ENCODE measurements at places on chromosomes 6 and 20. TPM values are rescaled to one million over a fixed set of nuclear protein-coding genes. Genes with fewer than 3 reads are reported as not detected.
A peak's percentile ranks its signal among the peaks of the same experiment; 100 is the strongest.

The FOXF2 gene
- not detected for total RNA-seq

The BMP7 gene
- not detected for total RNA-seq

The FOXQ1 gene
- total RNA-seq: not detected

The COL21A1 gene
- not detected for total RNA-seq

The SLC17A1 gene
- total RNA-seq: not detected

The FAM217A gene
- not detected for total RNA-seq

The HLA-DPA1 gene
- 32.6 TPM for total RNA-seq

The ENPP1 gene
- total RNA-seq: 0.47 TPM

The AIF1 gene
- 23.0 TPM for total RNA-seq

The HLA-DOB gene
- total RNA-seq: 5.6 TPM

The COL12A1 gene
- not detected for total RNA-seq

The STMND1 gene
- total RNA-seq: not detected

The USP49 gene
- total RNA-seq: 2.0 TPM

GRCh38 chr20:31675828-31676608 lies 38.3 kb downstream of the COX4I2 start:
- DNase-seq: peak; percentile 19

DNA sequence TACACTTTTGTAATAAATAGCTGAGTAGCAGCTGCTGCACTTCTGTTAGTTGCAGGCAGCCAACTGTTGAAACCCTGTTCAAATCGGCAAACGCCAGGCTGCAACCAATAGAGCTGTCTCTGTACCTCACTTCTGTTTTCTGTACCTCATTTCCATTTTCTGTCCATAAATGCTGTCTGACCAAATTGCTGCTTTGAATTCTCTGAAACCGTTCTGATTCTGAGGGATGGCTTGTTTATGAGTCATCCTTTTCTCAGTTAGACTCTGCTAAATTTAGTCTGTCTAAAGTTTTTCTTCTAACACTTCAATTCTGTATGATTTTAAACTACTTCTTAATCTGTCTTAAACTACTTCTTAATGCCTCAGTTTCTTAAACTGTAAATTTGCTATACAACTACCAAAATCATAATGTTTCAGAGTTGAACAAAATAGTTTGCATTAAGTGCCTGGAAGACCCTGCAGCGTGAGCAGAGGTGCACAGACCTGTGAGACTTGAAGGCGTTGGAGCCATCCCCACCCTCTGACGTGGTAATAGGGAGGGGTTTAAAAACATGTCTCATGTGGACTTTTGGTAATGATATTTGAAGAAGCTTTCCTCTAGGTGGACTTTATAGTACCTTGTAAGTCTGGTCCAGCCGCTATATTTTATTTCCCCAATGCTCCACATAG lies 9.6 kb downstream of the BTNL2 start:
- DNase-seq: no peak

DNA sequence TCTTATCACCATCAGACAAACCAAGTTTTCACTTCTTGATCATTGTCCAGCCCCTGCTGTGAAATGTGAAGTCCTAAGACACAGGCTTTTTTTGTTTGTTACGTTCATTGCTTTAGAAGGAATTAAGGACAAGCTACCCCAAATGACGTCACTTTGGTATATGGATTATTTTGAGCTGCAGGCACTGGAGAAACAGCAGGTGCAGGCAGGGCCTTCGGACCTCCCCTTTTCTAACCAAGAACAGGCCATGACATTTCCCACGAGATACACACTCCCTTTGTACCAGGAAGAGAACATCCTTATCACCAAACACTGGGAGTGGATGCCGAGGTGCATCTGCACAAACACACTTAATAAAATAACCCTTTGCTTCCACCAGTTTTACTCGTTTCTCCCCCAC lies 418.0 kb upstream of the SULF2 start:
- DNase-seq: no peak

DNA sequence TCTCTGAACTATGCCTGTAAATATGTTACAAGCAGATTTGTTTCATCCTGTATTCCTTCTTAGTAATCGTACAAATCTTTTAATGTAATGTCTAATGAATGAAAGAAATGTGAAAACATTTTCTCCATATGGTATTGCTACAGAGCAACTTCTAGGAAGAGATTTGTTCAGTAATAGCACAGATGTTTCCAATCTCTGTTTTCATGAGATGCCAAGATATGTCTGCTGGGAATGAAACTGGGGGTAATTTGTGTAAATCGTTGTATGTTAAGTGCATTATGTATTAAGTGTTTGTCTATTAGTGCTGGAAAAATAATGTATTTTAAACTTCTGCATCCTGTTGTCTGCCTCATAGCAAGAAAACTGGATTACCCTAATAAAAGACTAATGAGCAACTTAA lies 722.2 kb upstream of the EYS start:
- DNase-seq: no peak

DNA sequence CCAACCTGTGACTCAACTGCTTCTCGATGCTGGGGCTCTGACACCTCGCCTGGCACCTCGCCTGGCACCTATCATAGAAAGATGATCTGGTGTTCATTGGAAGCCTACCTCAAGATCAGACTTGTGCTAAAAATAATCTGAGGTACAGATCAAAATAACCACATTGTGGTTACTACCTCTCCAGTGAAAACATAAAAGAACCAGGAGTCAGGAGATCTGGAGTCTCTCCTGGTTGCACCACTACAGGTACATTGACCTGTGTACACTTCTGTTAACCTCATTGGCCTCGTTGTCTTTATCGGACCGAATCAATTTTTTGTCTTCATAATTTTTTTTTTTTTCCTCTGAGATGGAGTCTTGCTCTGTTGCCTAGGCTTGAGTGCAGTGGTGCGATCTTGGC lies 695.9 kb downstream of the HDGFL1 start:
- no peak for DNase-seq

- DNase-seq: no peak
These were observed 412.6 kb upstream of the PLCB4 start for GRCh38 chr20:8656335-8656734.

DNA sequence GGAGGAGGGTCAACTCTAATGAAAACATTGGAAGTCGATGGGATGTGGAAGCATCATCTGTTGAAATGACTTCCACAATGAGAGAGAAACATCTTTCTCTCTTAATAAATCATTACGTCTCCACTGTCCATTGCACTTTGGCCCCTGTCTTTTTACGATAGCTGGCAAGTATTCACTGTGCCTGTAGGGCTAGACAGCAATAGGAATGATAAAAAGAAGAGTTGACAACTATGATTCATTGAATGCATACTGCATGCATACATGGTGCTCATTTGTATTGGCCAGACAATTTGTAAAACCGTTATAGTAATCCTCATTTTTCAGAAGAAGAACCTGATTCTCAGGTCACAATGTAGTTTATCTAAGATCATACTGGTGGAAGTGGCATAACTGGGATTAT lies 220.3 kb downstream of the KCNQ5 start:
- no peak for DNase-seq

DNA sequence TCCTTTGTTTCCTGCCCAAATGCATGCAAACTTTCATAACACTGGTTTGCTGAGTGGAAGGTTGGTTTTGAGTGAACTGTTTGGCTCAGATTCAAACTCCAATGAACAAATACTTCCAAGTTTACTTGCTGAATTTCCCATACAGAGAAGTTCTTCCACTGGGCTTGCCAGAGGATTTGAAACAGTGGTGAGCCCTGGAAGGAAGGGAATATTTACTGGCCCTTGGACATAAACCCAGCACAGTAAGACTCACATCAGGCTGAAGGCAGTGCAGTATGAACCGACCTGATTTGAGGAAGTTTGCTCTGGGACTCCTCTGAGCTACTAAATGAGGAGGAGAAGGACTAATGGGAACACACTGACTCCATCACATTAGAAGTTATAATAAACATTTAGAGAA lies 3.8 kb downstream of the TRAF3IP2 start:
- DNase-seq: no peak

DNA sequence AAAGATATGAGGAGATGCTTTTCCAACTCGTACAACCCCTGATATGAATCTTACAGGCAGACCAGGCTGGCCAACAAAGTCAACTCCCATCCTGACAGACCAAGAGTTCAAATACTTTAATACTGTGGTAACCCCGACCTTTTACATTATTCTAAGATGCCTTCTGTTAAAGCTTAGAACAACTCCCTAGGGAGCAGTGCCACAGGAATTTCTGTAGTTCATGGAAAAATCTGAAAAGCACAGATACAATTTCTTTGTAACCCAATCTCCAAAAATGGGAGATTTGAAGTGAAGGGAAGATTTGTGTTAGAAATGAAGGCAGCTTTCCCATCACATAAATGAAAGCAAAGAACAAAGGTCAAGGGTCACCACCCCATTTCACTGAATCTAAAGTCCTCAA lies 151.3 kb upstream of the BEND6 start:
- no peak for DNase-seq

DNA sequence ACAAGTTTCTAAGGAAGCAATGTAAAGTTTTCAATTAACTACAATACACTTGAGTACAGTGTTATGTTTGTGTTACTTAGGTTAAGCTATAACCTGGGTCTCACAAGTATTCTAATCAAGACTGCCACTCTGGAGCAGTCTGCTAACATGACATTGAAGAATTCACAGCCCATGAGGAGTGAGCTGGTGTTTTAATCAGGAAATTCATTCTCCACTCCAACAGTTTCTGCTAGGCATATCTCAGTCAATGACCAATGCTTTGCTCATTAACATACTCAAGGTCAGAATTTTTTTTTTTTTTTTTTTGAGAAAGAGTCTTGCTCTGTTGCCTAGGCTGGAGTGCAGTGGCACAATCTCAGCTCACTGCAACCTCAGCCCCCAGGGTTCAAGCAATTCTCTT lies 59.6 kb upstream of the SAMHD1 start:
- no peak for DNase-seq

GRCh38 chr6:5665173-5665572 lies 341.6 kb downstream of the NRN1 start:
- no peak for DNase-seq

DNA sequence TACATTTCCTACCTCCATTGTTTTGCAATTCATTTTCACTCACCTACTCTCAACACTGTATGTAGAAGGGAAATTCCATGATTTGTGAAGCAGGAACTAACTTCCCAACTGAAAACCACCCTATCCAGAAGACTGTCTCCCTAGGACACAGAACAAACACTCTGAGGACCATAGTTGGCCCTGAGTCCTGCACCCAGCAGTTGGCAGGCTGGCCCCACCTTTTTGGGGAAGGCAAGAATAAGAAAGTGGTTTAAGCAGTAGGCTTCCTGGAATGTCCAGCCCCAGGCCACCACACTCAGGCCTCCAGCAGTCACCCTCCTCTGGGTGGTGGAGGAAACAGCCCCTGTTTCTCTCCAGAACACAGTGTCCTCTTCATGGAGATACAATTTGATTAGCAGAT lies 258.8 kb downstream of the ARHGAP18 start:
- DNase-seq: no peak

DNA sequence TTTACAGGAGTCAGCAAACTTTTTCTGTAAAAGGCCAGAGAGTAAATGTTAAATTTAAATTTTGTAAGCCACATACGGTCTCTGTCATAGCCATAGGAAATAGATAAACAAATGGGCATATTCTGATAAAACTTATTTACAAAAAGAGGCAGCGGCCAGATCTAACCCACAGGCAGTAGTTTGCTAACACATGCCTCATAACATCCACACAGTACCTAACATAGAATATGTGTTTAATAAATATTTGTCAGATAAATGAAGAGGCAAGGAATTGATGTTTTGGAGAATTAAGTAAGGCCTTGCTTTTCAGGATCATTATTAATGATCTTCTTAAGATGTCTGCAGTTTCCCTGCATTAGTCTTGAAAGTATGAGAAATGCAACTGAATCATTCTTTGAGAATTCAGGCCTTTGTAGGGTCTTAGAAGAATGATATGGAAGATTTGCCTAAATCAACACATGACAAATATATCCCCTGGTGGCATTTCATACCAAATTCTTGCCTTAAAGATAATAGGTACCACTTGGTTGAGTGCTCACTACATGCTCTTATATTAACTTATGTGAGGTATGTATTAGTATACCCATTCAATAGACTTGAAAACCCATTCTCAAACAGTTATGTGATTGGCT lies 39.3 kb upstream of the TRAM2 start:
- DNase-seq: no peak

DNA sequence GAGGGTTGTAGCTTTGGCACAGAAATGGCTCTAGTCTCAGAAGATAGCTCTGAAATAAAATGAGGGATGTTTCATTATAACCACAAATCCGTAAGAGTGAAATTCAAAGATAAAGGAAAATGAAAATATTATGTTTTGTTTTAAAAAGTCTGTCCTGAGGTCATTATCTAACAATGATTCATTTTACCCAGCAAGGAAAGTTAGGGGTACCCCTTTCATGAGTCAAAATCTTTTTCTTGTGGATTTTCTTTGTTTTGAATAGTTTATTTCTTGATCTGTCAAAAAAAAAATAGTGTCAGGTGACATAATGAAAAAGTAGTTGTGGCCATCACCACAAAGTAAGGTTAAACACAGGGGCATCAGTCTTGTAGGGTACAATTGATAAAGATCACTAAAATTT lies 59.7 kb upstream of the MYB start:
- no peak for DNase-seq

- DNase-seq: no peak
These were observed 633.3 kb downstream of the MAFB start for GRCh38 chr20:40055711-40056110.

DNA sequence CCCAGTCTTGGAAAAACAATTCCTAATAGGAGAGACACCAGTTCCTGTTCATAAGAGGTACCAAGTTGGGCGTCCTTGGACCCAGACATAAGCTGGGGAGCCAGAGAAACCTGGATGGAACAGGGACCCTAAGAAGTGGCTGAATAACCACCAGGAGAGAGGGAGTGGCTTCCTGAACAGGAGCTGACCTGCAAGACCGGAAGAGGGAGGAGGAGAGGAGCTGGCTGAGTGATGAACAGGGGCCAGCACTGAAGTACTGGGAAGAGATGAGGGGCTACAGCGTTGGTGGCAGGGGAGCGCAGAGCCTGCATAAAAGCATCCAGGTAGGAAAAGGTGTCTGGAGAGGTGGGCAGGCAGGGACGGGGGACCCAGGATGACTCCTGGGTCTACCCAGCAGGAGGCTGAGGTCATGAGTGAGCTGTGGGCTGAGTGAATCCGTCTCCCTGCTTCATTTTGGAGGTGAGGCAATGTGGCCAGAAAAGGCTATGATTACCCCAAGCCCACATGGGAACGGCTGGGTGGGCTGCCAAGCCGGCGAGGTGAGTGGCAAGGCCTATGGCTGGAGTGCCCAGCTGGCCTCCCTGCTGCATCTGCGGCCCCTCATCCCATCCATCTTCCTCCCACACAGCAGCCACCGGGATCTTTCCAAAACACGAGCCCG lies 34.4 kb upstream of the ZFAND3 start:
- DNase-seq: no peak

DNA sequence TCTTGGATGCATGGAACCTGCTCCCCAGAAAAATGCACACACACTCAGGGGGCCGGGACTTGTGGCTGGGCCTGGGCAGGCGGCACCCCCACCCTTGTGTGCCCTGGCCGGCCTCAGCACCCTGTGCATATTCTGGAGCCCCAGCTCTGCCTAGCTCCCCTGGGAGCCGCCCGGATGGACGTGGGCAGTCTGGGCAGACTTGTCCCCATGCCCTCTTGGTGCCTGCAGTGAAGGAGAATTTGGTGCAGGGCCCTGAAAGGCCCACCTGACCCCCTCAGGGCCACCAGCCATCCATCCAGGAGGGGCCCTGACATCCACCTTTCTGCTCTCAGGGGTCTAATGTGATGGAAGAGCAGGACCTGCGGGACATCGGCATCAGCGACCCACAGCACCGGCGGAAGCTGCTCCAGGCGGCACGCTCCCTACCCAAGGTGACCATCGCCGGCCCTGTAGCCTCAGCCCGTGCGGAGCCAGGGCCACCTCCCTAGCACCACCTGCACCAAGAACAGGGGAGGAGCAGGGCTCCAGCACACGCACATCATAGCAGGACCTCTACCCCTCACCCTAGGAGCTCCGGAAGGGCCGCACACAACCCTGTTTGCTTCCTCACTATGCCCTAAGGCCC lies 62.8 kb downstream of the TCP11 start:
- no peak for DNase-seq
